ENCODE measurements at places on chromosomes 2 and 18.

GRCh38 chr2:89841476-89841840 lies 1150.0 kb downstream of the RPIA start:
- no peaks in the 10 kb centered on the region for H3K36me3 ChIP-seq
- no peak overlapping the region for H3K4me3 ChIP-seq

GRCh38 chr18:36658611-36659010 lies 170.2 kb downstream of the TPGS2 start:
- H3K4me1 ChIP-seq: no peaks in the 10 kb centered on the region
- peaks cover 4% of the 10 kb centered on the region for H3K27me3 ChIP-seq
- H3K4me3 ChIP-seq: no peak overlapping the region
- H3K27ac ChIP-seq: no peak overlapping the region
- H3K36me3 ChIP-seq: no peaks in the 10 kb centered on the region

DNA sequence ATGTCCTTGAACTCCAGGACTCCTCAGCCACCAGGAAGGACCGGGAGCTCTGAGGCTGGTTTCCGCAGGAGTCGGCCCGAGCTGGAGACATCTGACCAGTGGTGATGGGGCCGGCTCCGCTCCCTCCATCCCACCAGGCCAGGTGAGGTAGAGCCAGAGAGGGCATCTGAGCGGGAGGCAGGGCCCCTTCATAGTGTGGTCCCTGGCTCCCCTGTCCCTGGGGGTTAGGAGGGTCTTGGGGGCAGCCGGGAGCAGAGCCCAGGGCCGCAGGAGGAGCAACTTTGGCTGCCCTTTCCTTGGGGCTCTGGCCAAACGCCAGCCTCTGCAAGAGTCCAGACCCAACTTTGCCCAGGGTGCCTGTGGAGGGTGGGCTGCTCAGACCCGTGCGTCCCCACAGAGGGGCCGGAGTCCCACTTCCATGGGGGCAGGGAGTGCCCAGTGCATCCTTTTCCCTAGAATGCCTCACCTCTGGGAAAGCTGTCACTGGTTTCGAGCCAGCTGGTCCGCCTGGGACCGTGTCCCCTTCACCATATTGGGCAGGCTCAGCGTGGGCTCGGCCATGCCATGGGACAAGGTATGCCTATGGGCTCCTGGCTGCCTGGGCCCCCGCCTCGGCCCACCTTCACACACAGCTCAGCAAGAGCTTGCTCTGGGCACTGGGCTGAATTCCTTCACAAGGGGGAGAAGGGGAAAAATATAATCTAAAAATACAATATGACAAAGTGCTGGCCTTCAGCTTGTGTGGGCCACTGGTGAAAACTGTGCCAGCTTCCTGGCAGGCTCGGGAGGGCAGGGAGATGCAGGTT lies 148.6 kb downstream of the TWIST2 start:
- H3K4me3 ChIP-seq: no peak overlapping the region
- no peaks in the 10 kb centered on the region for H3K4me1 ChIP-seq
- no peaks in the 10 kb centered on the region for H3K27me3 ChIP-seq
- H3K36me3 ChIP-seq: no peaks in the 10 kb centered on the region
- no peak for DNase-seq

DNA sequence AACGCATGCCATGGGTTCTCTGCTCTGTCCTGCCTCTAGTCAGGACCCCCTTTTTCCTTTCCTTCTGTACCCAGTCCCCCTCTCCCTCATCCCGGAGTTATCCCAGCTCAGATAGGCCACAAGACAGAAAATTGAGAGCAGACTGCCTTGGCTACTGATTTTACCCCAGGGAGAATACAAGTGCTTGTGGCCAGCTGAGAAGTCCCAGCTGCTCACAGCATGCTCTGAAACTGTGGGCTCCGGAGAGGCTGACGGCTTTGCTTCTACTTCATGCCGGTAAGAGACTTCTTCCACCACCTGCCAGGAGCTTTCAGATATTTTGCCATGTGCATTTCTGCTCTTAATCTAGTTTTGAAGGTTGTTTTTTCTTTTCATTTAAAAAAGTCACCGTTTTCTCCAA lies 20.0 kb upstream of the SIX2 start:
- no peak for DNase-seq
- no peaks in the 10 kb centered on the region for H3K27me3 ChIP-seq
- no peaks in the 10 kb centered on the region for H3K36me3 ChIP-seq
- H3K4me1 ChIP-seq: no peaks in the 10 kb centered on the region
- no peak overlapping the region for H3K27ac ChIP-seq

GRCh38 chr2:234911271-234911670 lies 40.5 kb upstream of the SH3BP4 start:
- no peak overlapping the region for H3K27ac ChIP-seq
- no peaks in the 10 kb centered on the region for H3K4me1 ChIP-seq
- no peaks in the 10 kb centered on the region for H3K27me3 ChIP-seq

- peaks cover 7% of the 10 kb centered on the region for H3K4me1 ChIP-seq
- H3K27me3 ChIP-seq: no peaks in the 10 kb centered on the region
- H3K27ac ChIP-seq: no peak overlapping the region
- H3K36me3 ChIP-seq: peaks cover 16% of the 10 kb centered on the region
- no peak overlapping the region for H3K4me3 ChIP-seq
- peak; percentile 72 for DNase-seq
Observed at GRCh38 chr18:58254873-58255511, 211.0 kb downstream of the NEDD4L start.

GRCh38 chr18:80227472-80227871 lies 19.8 kb downstream of the PARD6G start:
- H3K36me3 ChIP-seq: no peaks in the 10 kb centered on the region
- no peak for DNase-seq
- H3K27me3 ChIP-seq: no peaks in the 10 kb centered on the region

DNA sequence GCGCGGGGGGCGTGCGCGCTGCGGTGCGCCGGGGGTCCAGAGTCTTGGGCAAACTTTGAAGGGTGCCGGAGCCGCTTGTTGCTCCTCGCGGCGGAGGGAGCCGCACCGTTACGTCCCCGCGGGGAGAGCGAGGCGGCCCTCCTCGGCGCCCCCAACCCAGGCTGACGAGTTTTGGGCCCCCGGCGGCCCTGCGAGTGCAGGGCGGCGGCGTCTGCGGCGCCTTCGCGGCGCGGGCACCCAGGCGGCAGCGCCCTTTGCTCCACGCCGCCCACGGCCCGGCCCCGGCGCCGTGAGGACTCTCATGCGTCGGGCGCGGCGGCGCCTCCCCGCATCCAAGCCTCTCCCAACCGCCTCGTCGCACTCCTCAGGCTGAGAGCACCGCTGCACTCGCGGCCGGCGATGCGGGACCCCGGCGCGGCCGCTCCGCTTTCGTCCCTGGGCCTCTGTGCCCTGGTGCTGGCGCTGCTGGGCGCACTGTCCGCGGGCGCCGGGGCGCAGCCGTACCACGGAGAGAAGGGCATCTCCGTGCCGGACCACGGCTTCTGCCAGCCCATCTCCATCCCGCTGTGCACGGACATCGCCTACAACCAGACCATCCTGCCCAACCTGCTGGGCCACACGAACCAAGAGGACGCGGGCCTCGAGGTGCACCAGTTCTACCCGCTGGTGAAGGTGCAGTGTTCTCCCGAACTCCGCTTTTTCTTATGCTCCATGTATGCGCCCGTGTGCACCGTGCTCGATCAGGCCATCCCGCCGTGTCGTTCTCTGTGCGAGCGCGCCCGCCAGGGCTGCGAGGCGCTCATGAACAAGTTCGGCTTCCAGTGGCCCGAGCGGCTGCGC lies 814 bp downstream of the FZD7 start:
- no peaks in the 10 kb centered on the region for H3K4me1 ChIP-seq
- peak overlapping the region; percentile 68 for H3K27ac ChIP-seq
- no peaks in the 10 kb centered on the region for H3K27me3 ChIP-seq
- peak; percentile 23 for DNase-seq
- peak overlapping the region; percentile 48 for H3K4me3 ChIP-seq

- H3K4me3 ChIP-seq: peak within 1 kb of the TSS; percentile 93
- DNase-seq: peak; percentile 96
- peaks cover 8% of the 10 kb centered on the region for H3K4me1 ChIP-seq
- H3K36me3 ChIP-seq: peaks cover 10% of the 10 kb centered on the region
- H3K27me3 ChIP-seq: no peaks in the 10 kb centered on the region
- peak within 1 kb of the TSS; percentile 97 for H3K27ac ChIP-seq
Observed at GRCh38 chr2:68157402-68158133, at the start of gene PNO1. Gene PNO1, plus strand, starts transcription at chr2:68157888. Its CDS starts 47 bp downstream, at chr2:68157935.

DNA sequence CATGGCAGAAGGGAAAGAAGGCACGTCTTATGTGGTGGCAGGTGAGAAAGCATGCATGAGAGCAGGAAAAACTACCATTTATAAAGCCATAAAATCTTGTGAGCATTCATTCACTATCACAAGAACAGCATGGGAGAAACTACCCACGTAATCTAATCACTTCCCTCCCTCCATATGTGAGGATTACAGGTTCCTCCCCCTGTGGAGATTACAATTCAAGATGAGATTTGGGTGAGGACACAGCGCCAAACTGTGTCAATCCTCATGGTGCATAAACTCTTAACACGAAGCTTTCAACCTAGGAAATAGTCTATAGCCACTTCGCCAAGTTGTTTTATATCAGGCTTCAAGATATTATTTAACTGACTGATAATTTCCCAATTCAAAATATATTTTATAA lies 595.5 kb downstream of the FBXO15 start:
- H3K4me1 ChIP-seq: no peaks in the 10 kb centered on the region
- H3K27ac ChIP-seq: no peak overlapping the region
- no peak overlapping the region for H3K4me3 ChIP-seq
- no peaks in the 10 kb centered on the region for H3K27me3 ChIP-seq
- DNase-seq: no peak
- no peaks in the 10 kb centered on the region for H3K36me3 ChIP-seq

DNA sequence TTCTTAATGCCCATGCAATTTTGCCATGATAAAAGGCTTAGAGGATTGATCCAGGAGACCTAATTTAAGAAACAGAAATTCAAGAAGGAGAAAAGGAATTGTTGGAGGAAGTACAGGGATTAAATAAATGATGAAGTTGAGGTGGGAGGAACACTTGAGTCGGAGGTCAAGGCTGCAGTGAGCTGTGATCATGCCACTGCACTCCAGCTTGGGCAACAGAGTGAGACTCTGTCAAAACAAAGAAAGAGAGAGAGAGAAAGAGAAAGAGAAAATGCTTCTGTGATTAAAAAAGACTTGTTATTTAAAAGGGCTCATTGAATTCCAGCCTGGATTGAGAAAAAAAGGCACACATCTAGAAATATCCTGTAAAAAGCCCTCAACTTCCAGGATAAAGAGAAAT lies 123.2 kb downstream of the B3GNT2 start:
- H3K27me3 ChIP-seq: no peaks in the 10 kb centered on the region
- H3K4me1 ChIP-seq: no peaks in the 10 kb centered on the region
- no peak for DNase-seq

DNA sequence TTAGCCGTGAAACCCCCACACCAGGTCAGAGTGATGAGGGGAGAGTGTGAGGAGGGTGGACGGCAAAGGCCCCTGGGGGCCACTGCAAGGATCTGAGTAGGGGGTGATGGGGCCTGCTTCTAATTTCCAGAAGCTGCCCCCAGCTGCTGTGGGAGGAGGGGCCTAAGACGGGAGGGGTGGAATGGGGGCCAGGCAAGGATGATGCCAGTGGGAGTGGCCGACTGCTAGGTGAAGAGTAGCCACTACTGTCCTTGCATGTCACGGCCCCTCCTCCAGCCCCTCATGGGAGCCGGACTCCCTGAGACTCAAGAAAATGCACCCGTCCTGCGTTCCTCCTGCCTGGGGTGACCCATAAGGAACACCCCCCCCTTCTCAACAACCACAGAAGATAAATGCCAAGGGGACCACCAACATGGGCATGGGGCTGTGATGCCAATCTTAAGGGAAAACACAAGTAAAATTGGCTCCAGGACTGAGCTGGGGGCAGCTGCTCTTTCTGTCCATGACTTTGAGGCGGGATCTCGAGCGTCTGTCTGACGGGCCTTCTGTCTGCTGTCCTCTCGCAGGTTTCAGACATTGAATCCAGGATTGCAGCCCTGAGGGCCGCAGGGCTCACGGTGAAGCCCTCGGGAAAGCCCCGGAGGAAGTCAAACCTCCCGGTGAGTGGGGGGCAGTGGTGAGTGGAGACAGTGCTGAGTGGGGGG lies 24.2 kb upstream of the PRLH start:
- H3K4me1 ChIP-seq: no peaks in the 10 kb centered on the region
- H3K27me3 ChIP-seq: no peaks in the 10 kb centered on the region
- no peak overlapping the region for H3K27ac ChIP-seq
- no peaks in the 10 kb centered on the region for H3K36me3 ChIP-seq
- H3K4me3 ChIP-seq: no peak overlapping the region
- no peak for DNase-seq

GRCh38 chr2:128645631-128646030 lies 327.0 kb upstream of the HS6ST1 start:
- no peaks in the 10 kb centered on the region for H3K4me1 ChIP-seq
- no peak for DNase-seq
- H3K27me3 ChIP-seq: no peaks in the 10 kb centered on the region
- no peak overlapping the region for H3K27ac ChIP-seq
- no peaks in the 10 kb centered on the region for H3K36me3 ChIP-seq

DNA sequence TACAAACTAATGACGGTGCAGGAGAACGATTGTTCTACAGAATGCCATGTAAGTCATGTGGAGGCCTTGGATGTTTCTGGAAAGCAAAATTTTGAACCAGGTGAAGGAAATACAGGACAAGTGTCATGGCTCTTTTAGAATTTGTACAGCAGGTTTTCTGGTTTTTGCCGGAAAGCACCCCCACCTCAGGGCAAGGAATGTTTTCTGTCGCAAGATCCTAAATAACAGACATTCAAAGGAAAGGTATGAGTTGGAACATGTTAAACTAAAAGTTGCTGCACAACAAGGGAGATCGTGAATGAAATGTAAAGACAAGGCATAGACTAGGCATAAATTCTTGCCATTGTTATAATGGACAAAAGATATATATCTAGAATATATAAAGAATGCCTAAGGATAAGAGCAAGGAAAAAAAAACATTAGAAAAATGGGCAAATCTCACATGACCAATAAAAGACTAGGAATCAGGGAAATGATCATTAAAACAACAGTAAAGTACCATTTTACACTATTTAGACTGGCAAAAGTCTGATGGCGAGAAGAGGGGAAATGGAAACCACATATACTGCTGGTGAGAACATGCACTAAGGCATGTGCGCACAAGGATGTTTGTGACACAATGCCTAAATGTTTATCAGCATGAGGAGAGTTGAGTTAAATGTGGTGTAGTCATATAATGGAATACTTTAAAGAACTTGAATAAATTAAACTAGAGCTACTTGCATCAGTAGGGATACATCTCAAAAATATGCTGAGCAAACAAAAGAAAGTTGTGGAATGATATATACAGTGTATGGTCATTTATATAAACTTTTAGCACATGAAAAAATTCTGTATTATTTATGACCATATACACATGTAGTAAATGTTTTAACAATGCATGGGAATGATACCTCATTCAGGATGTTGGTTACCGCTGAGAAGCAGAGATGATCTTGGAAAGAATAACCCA lies 127.0 kb downstream of the EML6 start:
- DNase-seq: no peak
- no peaks in the 10 kb centered on the region for H3K4me1 ChIP-seq
- no peaks in the 10 kb centered on the region for H3K36me3 ChIP-seq
- H3K27me3 ChIP-seq: no peaks in the 10 kb centered on the region
- H3K4me3 ChIP-seq: no peak overlapping the region
